ENCODE measurements at places on chromosomes 16 and 17. TPM values are rescaled to one million over a fixed set of nuclear protein-coding genes. Genes with fewer than 3 reads are reported as not detected.

The KRTAP9-2 gene
- total RNA-seq = not detected

The MYH13 gene
- not detected for total RNA-seq

The CTRB1 gene
- not detected for total RNA-seq

The MYADML2 gene
- total RNA-seq = not detected

The HS3ST4 gene
- not detected for total RNA-seq

The CSF3 gene
- total RNA-seq = 0.96 TPM

The CBFA2T3 gene
- total RNA-seq = 0.48 TPM

The IL17C gene
- total RNA-seq = 2.2 TPM

The STXBP4 gene
- total RNA-seq = 5.5 TPM

The CCL14 gene
- total RNA-seq = not detected

The DLG4 gene
- 6.0 TPM for total RNA-seq

The OGFOD3 gene
- 29.2 TPM for total RNA-seq

The NF1 gene
- total RNA-seq = 36.1 TPM

The CACNG4 gene
- under 0.01 TPM for total RNA-seq
